ENCODE measurements at places on chromosomes 1 and 21.

DNA sequence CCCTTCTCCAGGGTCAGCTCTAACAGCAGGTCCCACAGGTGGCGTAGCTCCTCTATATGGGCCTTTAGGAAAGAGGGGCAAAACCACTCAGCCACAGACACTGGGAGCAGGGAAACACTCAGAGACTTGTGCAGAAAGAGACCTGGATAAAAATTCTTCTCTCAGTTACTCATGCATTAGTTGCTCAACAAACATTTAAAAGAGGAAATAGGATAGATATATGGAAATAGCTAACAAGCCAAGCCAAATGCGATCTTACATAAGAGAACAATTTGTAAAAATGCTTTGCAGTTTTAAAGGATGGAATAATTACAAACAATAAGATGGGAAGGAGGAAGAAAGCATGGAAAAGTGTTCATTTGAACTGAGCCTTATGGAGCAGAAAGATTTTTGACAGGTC, 4.9 kb downstream of the SPTA1 start:
- DNase-seq = no peak

DNA sequence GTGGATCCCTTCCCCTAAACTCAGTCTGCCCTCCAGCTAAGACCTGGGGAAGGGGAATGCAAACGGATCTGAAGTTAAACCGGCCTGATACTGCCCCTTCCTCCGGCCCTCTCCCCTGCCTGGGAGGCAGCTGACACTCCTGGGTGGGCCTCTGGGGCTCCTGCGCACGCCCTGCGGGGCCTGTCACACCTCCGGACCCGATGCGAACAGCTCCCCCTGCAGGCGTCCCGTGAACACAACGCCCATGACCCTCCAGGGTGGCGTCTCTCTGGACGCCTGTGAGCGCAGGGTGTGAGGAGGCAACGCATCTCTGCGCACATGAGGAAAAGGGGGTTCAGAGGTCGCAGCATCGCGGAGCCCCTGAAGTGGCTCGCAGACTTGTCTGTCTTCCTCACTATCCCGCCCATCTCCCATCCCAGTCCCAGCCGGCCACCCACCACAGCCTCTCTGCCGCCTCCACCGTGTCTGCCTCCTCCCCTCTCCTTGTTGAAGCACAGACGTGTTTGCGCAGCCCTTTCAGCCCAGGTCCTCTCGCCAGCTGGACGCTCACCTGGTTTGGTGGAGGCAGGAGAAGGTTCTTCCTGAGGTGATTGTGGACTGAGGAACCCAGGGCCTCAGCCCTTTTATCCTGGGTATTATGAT, 421 bp upstream of the LCE3A start:
- no peak for DNase-seq

GRCh38 chr21:40853956-40854688, 7.2 kb upstream of the DSCAM start:
- no peak for DNase-seq

DNA sequence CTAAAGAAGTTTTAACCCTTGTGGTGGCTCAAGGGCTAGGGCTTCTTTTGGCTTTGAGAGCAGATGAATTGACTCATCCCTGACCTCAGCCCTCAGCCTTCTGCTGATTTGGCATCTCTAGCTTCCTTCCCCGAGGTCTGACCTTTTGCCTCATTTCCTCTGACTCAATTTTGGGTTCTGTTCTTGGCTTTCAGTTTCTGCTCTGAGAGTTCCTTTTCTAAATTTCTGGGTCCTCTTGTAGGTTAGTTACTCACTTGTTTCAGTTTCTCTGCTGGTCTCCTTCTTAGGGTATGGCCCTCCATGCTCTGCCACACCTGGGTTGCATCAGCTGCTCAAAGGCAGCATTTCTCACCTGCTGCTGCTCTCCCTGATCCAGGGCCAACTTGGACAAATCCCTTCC, 19.4 kb downstream of the PDE4B start:
- DNase-seq = peak; percentile 85

DNA sequence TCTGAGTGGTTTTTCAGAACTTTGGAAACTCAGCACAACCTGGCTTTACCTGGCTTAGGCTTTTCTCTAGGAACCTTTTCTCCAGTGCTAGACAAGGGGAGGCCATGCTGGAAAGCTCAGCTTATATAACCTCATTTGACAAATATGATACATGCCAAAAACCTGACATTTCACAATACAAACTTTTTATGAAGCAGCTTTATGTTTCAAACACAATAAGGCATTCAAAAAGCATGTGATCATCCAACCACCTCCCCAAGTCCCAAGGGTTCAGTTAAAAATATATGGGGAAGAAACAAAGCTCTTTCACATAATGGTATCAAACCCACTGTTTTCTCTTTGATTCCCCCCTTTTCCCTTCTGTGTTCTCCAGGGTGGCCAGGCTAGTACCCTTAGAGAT, 63.7 kb downstream of the ZC3H11B start:
- DNase-seq = peak; percentile 58

GRCh38 chr21:15433091-15433490, 296.7 kb upstream of the USP25 start:
- no peak for DNase-seq

DNA sequence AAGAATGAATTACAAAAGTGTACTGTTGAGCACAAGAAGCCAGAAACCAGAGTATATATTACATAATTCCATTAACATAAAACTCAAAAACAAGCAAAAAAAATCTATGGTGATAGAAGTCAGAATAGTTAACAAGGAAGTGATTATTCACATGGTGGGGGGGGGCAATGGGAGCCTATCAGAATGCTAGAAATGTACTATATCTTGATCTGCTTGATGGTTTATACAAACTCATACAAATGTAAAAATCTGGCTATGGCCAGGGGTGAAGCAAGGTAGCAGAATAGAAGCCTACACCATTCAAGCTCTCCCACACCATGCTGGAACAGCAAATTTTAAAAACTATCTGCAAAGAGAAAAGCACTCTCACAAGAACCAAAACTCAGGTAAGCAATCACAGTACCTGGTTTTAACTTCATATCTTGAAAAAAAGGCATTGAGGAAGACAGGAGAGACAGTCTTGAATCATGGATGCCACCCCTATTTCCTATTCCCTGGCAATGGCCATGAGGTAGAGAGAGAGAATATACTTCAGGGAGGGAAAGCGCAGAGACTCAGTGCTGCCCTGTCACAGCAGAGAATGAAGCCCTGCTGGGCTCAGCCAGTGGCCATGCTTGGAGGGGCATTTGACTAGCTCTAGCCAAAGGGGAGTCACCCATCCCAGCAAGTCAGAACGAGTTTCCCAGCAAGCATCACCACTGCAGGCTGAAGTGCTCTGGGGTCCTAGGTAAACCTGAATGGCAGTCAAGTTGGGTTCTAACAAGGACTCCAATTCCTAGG, 73.8 kb downstream of the CDC42BPA start:
- DNase-seq = no peak

- DNase-seq = no peak
These were observed 107.0 kb downstream of the MRPS6 start for GRCh38 chr21:34180407-34180806.

DNA sequence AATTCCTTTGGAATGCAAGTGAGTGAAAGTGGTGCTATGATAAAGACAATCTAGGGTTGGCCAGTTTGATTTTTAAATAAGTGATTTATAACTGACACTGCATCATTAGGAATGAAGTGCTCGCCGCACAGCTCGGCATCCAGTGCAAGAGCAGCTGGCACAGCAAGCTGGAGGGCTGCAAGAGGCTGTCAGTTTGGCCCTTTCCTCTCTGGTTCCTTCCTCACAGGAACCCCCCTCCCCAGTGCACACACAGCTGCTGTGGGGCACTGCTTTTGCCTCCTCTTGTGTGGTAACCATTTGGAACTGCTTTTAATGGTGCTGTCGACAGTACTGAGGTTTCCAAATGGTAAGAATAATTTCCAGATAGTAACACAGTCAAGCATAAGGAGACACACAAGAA, 10.4 kb upstream of the BCAR3 start:
- DNase-seq = peak; percentile 58

GRCh38 chr1:194419721-194420120, 1233.3 kb upstream of the B3GALT2 start:
- no peak for DNase-seq

- DNase-seq = peak; percentile 60
These were observed 175.7 kb downstream of the HHIPL2 start for GRCh38 chr1:222372221-222372620.

DNA sequence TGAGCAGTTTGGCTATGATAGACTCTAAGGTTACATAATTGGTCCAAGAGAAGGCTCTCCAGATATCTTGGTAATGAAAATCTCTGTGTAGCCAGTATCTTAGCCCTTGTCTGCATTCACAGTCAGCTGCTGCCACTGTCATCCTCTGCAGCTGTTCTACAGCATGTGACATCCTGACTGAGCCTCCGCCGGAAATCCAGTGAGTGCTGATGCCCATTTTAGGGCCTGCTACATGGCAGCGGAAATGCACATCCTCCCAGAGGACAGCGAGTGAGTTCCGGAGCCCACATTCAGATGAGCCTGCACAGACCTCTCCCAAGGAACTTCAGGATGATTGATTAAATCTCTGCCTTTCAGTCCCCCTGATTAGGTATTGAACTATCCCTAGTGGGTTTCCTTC, 237.1 kb downstream of the HHIPL2 start:
- no peak for DNase-seq

DNA sequence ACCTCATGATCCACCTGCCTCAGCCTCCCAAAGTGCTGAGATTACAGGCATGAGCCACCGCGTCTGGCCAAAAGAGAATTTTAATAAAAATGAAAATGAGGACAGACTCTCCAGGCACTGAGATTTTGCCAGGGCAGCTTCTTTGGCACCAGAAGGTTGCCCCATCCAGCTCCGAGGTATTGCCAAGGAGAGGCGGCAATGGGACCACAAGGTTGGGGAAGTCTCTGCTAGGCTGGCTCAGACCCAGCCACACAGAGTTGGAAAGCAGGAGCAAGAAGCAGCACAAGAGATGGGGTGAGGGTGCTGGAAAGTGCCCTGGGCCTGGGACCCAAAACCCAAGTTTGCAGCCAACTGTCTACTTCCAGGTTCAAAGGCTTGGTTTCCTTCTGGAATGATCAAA, 200.9 kb downstream of the HHIPL2 start:
- DNase-seq = no peak

- DNase-seq = peak; percentile 96
These were observed 3.3 kb upstream of the IRF2BP2 start for GRCh38 chr1:234613128-234613875.

DNA sequence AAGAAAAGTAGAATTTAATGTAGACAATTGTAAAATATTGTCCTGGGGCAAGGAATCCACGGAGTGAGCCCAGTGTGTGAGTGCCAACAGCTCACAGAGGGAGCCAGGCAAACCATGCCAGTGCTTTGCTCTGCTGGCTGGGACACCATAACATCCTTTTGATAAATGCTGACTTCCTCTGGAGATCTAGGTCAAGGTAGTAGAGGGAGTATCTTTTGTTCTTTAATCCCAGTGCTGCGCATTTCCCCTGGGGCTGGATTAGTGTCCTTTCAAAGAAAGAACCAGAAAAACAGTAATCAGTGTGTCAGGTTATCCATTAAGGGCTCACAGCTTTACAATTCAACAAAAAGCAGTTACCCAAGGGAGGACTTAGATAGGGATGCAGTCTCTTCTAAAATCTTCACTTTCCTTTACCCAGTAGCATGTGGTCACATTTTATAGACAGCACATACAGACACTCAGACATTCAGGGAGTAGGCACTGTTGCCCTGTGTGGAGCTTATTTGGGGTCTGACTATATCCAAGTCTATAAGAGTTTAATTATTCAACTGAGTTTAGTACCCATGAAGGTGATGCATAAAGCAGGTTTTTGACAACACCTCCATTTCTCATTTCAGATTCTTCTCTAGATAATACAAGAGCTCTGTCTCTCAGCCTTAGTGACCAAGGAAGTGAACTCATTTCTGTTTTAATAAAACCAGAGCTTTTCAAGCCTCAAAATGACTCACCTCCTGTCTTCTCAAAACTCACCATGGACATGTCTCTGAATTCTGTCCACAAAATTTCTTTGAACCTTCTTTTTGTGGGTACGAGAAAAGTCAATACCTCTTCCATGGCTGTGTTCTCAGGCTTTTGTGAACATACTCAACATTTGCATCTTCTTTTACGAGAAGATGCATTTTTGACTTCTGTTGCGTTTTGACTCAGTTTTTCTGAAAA, 215.3 kb downstream of the BRINP2 start:
- peak; percentile 25 for DNase-seq

DNA sequence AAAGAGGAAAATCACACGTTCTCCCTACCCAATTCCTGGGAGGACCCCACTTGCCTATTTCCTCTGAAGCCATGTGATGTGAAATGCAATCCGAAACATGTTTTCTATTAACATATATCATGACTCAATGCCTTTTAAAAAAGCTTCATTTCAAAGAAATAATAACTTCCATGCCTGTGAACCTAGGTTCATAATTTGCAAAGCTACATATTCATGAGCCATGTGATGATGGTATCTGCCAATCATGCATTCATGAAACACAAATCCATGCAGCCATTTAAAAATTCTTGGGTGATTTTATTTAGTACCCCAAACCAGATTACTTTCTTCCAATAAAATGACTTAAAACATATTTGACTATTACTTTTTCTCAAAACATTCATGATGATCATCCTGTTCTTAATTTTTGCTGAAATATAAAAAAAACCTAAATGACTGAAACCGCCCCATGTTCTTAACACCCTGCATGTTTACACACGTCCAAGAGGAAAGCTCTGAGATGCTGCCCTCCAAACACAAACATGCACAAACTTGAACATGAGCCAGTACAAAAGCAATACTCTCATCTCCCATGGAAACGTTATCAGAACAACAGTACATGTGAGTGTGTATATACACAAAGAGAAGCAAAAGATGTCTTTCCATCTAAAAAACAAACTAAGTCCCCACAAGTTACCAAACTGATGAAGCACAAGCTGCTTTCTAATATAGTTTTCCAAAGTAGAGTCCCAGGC, 140.1 kb downstream of the TGFBR3 start:
- peak; percentile 46 for DNase-seq

DNA sequence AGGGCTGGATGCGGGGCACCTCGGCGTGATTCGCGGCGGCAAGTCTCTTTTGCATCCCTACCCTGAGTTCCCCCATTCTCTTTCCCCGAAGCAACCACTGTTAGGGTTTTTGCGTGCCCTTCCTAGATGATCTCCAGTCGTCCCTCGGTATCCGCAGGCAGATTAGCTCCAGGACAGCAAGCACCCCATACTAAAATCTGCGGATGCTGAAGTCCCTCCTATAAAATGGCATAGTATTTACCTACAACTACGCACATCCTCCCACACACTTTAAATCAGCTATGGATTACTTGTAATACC, 22.8 kb upstream of the CFAP126 start:
- DNase-seq = no peak

- DNase-seq = peak; percentile 98
These were observed 21.1 kb upstream of the SRSF4 start for GRCh38 chr1:29202584-29203340.

DNA sequence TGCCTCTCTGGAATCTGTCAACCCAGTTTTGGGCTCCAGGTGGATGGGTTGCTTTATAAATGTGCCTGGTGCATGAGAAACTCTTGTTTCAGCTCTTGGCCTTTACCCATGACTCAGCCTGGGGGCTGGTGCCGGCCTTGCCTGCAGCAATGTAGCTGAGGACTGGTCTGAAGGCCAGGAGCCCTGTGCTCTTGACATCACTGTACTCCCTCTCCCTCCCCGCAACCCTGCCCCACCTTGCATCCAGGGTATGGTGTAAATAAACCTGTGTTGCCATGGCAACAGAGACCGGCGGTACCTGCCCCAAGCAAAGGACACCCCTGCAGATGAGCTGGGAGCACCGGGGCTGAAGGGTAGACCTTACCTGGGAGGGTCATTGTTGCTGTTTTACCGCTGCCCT, 13.3 kb downstream of the FAM151A start:
- DNase-seq = no peak

GRCh38 chr1:201009962-201010645, 13.4 kb downstream of the KIF21B start:
- no peak for DNase-seq

GRCh38 chr1:198761859-198762616, 123.2 kb downstream of the PTPRC start:
- DNase-seq = no peak
